ENCODE measurements at places on chromosomes 1 and 21.

DNA sequence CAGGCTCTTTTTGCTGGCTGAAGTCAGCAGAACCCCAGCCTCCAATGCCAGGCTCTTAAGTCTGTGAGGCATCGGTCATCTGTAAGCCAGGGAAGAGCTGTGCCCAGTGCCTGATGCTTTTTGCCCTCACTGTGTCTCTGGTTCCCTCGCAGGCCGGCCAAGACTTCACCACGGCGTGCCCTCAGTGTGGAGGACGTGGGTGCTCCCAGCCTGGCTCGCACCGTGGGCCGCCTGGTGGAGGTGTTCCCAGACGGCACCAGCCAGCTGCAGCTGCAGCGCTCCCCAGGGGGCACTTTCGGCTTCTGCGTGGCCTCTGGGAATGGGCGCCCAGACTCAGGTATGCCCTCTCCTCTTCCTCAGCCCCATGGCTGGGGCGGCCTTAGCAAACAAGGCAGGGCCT lies 32.5 kb downstream of the KIAA1614 start:
- DNase-seq = no peak

DNA sequence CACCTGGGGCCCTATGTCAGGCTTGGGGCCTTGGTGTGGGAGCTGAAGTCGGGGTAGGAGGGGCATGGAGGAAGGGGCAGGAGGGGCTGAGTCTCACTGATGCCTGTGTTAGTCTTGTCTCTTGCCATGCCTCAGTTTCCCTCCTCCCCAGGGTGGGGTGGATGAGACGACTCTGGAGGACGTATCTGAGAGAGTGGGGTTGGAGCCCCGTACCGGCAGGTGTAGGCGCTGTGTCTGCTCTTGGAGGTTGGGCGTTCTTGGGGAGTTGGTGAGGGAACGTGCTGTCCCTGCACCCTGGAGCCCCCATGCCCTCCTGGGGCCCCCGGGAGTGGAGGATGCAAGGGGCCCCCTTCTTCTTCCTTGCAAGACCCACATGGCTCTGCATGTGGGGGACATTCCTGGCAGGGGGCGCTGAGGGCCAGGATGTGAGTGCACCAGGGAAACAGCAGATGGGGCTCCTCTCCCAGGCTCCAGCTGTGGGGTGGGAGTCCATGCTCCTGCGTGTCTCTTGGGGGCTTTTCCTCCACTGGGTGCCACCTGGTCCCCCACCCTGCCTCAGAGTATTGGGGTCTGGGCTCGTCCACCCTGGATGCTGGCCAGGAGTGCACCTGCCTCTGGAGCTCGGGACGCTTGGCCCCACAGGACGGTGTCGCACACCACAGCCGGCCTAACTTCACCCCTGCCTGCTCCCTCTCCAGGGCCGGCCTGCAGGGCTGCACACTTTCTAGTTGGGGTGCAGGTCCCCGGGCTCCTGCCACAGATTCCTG lies 1.4 kb upstream of the TNFRSF14 start:
- no peak for DNase-seq

DNA sequence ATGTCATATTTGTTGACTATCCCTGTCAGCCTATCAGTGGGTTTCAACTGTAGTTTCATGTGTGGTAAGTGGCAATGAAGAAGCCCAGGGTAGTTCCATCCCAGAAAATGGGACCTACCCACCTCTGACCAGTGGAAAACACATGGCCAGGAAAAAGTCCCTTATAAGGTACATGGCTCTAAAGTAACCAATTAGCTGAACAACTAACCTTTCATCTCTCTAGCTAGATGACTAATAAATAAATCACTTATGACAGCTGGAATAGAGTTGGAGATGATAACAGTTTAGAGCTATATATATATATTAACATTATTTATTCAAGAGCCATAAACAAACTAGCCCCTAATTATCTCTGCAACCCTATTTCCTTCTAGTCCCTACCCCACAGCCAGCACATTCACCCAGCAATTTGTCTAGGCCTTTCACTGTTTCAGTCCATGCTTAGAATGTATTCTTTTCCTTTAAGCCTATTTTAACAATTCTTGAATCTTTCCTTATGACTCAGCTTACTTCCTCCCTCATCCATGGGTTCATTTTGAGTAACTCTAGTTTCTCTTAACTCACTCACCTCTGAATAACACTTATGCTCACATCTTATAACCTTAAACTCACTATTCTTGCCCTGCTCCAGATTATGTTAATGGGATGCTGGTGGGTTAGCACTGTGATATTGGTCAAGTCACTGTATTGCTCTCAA lies 83.7 kb downstream of the TNFSF18 start:
- no peak for DNase-seq

- no peak for DNase-seq
These were observed 14.5 kb downstream of the RGS4 start for GRCh38 chr1:163083690-163084089.

DNA sequence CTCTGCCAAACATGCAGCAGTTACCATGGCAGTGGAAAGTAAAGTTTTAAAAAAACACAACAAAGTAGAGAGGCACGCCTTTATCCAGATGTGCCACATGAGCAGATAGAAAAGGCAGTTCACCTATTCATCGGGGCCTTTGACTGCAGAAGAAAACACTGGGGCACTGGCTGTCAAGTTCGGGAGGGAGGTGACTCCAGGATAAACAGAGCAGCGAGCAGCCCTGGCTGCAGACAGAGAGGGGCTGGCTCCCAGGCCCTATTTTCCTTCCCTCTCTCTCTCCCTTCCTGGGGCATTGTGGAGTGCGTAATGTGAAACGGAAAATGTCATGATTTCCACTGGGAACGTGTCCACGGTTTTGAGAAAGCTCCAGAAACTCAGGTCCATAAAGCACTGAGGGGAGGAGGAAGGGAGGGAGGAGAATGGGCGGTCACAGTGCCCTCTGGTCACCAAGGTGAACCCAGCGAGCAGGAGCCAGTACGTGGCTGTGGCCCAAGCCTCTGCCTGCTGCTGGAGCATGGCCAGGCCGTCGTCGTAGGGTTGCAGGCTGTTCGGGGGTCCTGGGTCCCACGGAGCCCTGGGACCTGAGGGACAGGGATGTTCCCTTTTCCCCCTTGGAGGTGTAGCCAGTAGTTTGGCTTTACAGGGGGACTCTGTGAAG lies 114.7 kb upstream of the IRF2BP2 start:
- no peak for DNase-seq

DNA sequence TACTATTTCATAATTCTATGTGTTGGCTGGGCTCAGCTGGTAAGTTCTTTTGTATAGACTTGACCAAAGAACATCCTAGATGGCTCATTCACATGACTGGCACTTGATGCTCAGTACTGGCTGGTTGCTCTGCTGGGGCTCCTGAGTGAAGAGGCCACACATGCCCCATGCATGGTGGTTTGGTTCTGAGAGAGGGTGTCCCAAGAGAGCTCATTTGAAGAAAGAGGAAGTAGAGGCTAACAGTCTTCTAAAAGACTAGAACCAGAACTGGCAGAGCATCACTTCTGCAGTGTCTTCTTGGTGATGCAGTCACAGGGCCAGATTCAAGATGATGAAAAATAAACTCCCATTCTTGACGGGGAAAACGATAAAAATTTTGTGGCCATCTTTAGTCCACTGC lies 5.2 kb upstream of the BACH1 start:
- DNase-seq = no peak

GRCh38 chr1:31588751-31589515 lies 12.6 kb downstream of the TINAGL1 start:
- DNase-seq = no peak

GRCh38 chr1:185369786-185370185 lies 52.7 kb upstream of the IVNS1ABP start:
- no peak for DNase-seq

- no peak for DNase-seq
These were observed 60.5 kb downstream of the GLIS1 start for GRCh38 chr1:53678507-53678906.

- no peak for DNase-seq
These were observed 1.4 kb downstream of the RCSD1 start for GRCh38 chr1:167631386-167631935.

DNA sequence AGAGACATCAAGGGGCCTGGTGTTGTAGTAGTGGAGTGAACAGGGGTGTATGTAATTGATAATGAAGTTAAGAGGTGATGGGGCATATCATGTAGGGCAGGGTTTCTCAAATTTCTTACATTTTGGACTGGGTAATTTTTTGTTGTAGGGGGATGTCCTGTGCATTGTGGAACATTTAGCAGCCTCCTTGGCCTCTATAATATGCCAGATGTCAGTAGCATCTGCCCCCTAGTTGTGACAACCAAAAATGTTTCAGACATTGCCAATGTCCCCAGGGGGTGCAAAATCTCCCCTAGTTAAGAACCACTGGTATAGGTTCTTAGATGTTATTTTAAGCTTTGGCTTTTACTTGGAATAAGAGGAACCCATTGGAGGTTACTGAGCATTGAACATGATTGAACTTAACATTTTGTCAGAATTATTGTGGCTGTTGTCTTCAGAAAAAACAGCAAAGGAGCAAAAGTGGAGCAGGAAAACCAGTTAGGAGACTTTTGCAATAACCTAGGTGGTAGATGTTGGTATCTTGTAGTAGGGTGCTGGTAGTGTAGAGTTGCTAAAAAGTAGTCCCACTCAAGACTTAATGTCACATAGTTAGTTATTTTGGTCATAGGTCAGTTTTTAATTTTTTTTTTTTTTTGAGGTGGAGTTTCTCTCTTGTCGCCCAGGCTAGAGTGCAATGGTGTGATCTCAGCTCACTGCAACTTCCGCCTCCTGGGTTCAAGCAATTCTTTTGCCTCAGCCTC lies 6.2 kb downstream of the ZNF326 start:
- no peak for DNase-seq

- DNase-seq = no peak
These were observed 148.5 kb downstream of the LMX1A start for GRCh38 chr1:165207853-165208515.

- DNase-seq = no peak
These were observed 51.0 kb downstream of the PSMG1 start for GRCh38 chr21:39132248-39132647.

GRCh38 chr1:5645135-5645399 lies 347.2 kb downstream of the NPHP4 start:
- DNase-seq = no peak

DNA sequence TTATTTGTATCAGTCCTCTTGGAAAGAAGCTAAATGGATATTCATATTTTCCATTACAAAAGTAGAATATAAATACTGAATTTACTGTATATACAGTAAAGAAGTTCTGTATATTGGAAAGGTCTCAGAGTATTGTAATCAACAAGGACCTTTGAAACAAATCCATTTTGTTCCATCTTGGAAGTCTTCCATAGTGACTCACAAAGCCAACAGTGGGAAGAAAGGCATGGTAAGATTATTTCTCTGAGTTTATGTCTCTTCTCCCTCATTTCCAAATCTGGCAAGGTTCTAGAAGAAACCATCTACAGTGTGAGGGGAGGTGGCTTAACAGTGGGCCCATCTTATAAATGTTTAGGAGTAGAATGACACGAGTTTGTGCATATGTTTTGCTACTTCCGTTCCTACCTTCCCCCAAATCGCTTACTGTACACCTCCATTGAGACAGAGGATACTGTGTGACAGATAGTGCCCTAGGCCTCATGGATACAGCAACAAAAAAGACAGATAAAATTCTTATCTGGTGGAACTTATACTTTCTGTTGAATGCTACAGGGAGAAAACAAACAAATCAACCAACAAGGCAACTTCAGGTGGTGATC lies 22.1 kb upstream of the SSX2IP start:
- DNase-seq = no peak

Data from stimulated activated CD4-positive, alpha-beta T cell treated with anti-CD3 and anti-CD28 coated beads, Interleukin-15, amount 100 ng/mL, for 1 hour (primary cell).